ENCODE measurements at places on chromosomes 3 and 15. TPM values are rescaled to one million over a fixed set of nuclear protein-coding genes. Genes with fewer than 3 reads are reported as not detected.
A peak's percentile ranks its signal among the peaks of the same experiment; 100 is the strongest.

The CCNB2 gene
- 67.7 TPM for polyA plus RNA-seq

The ASB14 gene
- not detected for polyA plus RNA-seq

The DZIP1L gene
- 3.4 TPM for polyA plus RNA-seq

The SH2D7 gene
- not detected for polyA plus RNA-seq

The FGF7 gene
- polyA plus RNA-seq = not detected

- DNase-seq = no peak
These were observed 2.3 kb downstream of the SERF2 start for GRCh38 chr15:43794269-43795037.

- no peak for DNase-seq
These were observed 37.9 kb downstream of the FNDC3B start for GRCh38 chr3:172077197-172077757.

DNA sequence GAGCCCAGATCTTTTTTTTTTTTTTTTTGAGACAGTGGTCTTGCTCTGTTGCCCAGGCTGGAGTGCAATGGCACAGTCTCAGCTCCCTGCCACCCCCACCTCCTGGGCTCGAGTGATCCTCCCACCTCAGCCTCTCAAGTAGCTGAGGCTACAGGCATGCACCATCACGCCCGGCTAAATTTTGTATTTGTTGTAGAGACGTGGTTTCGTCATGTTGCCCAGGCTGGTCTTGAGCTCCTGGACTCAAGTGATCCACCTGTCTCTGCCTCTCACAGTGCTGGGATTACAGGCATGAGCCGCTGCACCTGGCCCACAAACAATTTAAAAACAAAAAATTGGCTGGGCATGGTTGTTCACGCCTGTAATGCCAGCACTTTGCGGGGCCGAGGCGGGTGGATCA, 22.6 kb upstream of the SLC6A6 start:
- DNase-seq = peak; percentile 49

GRCh38 chr15:29704950-29705597, 117.2 kb downstream of the TJP1 start:
- no peak for DNase-seq

GRCh38 chr3:63051920-63052319, 176.7 kb upstream of the CADPS start:
- no peak for DNase-seq
